NCI-H226 (cell line): ENCODE measurements at places on chromosomes 11 and 22.

DNA sequence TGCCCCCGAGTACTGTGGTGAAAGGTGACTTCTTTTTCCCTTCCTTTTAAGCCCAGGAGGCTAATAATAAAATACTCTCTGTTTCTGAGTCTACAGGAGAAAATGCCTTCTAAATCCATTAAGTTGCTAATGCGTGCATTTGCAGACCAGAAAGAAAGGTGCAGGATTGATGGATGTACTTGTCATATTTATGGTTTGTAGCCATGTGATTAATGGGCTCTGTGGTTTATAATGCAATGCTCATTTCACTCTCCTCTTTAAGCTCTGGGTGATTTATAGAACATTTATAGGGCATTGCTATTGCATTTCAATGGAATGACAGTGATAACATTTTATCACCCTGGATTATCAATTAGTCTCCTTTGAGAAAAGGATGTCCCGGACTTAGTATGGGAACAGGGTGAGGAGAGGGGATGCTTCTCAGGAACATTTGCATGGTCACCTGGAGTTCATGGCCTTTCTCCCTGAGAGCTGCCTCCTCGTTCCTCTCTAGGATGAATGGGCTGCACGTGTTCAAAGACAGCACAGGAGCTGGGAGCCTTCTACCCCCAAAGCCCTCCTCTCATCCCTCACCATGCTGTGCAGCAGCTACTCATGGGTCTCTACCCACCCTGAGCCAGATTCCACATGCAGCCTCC lies 82.8 kb upstream of the HMGXB4 start:
- no peak for DNase-seq

GRCh38 chr11:79285756-79286155 lies 155.1 kb downstream of the TENM4 start:
- no peak for DNase-seq

DNA sequence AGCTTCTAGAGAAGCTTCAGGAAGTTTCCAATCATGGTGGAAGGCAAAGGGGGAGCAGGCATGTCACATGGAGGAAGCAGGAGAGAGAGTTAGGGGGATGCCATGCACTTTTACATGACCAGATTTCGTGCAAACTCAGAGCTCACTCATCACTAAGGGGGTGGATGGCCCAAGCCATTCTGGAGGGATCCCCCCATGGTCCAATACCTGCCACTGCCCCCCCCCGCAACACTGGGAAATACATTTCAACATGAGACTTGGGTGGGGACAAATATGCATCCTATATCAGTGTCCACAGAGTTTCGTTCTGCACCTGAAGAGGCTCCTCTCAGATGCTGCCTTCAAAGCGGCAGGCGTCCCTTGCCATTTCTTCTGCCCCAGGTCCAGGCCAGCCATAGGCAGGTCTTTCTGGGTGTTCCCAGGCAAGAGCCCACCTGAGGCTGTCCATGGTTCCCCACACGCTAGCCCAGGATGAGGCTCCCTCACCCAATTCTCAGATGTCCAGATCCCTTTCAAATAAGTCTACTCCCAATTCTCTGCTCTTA lies 1344.3 kb downstream of the TBC1D22A start:
- DNase-seq: no peak

- DNase-seq: no peak
Observed at GRCh38 chr22:40415531-40416266, 45.3 kb downstream of the SGSM3 start.

GRCh38 chr22:29768052-29768693 lies 1.0 kb downstream of the UQCR10 start:
- no peak for DNase-seq

DNA sequence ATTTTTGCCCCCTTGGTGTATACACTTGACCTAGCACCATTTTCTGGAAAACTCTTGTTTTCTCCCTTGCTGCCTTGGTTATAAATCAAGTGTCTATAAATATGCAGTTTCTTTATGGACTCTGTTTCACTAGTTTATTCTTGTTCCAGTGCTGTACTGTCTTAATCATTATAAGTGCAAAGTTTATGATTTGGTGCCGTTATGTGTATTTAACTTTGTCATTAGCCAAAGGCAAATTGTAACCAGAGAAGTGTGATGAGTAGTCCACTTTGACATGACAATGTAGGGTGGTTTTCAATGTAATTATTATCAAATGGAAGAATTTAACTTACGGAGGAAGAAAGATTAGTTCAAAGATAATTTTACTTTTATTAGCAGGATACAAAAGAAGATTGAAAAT lies 40.3 kb downstream of the SPECC1L start:
- DNase-seq: no peak

GRCh38 chr11:126655807-126656128 lies 300.3 kb downstream of the ST3GAL4 start:
- DNase-seq: no peak

- DNase-seq: no peak
Observed at GRCh38 chr11:62830904-62831519, 839 bp downstream of the STX5 start.

GRCh38 chr11:11998091-11998781 lies 10.2 kb downstream of the DKK3 start:
- peak; percentile 93 for DNase-seq

DNA sequence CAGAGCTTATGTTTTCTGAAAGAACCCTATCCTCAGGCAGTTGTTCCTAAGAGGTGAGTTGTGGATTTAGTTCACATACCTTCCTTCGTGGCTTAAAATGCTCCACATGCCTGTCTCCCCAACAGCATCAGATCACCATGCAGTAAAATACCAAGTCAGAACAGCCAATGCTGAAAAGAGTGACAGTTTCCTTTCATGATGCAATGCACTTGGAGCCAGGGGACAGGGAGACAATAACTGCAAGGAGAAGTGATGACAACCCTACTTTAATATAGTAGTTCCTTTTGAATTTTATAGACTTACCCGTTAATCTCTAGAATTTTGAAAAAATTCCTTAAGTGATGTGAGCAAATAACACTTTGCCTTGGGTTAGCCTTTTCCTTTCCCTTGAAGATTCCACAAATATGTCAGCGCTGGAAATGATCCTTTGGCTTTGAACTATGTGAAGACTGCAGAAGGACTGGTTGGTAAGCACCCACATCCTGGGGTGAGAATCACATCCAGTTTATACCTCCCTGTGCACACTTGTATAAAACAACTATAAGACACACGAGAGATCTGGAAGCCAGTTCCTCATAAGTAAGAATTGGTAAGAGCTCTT lies 71.2 kb downstream of the PIWIL4 start:
- DNase-seq: no peak
